D721Med (cell line): ENCODE measurements at places on chromosomes 13 and 19.

DNA sequence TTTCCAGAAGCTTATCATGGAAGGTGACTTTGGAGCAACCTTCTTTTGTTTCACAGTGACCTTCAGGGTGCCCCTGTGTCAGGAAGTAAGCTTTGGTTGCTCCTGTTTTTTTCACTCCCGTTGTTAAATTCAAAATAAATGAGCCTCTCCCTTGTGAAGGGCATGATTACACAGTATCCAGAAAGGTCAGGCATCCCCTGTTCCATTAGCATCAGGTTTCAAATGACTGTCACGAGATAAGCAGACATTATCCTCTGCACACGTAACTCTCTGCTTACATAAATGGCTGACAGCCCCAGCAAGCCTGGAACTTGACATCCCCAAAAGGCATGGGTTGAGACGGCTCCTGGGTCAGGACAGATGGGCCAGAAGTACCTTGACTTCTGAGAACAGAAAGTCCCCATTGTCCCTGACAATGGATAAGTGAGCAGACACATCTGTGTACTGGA, 52.0 kb downstream of the RAB20 start:
- no peak for DNase-seq

DNA sequence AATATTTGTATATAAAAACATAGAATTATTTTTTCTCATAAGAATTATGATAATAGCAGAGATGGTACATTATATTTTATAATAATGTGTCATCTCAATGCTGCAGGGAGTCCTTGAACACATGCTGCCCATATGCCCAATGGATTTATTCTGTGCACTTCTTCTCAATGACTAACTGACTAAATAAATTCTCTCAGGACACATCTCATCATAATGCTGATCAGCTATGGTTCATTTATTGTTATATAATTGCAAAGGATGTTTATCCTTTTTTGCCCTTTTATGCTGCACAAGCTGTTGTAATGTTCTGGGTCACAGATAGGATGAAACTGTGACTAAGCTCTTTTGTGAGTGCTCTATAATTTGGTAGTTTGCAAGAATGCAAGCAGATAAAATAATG, 1273.3 kb upstream of the ATXN8OS start:
- no peak for DNase-seq

DNA sequence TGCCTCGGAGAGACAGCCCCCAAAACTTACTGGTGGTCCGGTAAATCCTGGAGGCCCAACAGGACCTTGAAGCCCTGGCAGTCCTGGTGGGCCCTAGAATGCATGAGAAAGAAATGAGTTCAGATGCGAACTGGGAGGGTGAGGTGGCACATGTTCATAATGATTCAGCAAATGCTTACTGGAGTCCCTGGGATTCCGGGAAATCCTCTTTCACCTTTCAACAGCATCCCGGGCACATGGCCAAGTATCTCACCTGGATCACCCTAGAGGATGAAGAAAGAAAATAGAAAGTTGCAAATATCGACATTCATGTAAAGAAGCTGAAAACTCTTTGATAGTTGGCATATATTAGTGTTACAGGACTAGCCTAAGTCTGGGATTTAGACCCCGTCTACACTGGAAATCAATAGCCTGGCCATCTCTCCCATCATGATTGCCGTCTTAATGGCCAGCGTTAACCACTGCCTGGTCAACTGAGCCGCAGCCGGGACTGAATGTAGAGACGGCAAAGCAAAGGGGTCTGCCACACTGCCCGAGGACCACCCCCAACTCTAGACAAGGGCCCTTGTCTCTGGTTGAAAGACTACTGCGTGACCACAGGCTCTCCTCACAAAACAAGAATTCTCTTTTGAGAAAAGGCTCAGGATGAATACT, 96.9 kb downstream of the COL4A1 start:
- no peak for DNase-seq

GRCh38 chr19:7415857-7416371, 67.2 kb downstream of the ARHGEF18 start:
- no peak for DNase-seq

- DNase-seq = no peak
Measured at GRCh38 chr13:85654227-85654626, 145.0 kb downstream of the SLITRK6 start.
